Non-pigmented ciliary epithelial cell (primary cell): ENCODE measurements at places on chromosomes 12 and 14.

GRCh38 chr14:102215071-102215470 is 75.4 kb downstream of the WDR20 start:
- no peak for DNase-seq

GRCh38 chr12:19542606-19543005 is 103.3 kb downstream of the AEBP2 start:
- no peak for DNase-seq

DNA sequence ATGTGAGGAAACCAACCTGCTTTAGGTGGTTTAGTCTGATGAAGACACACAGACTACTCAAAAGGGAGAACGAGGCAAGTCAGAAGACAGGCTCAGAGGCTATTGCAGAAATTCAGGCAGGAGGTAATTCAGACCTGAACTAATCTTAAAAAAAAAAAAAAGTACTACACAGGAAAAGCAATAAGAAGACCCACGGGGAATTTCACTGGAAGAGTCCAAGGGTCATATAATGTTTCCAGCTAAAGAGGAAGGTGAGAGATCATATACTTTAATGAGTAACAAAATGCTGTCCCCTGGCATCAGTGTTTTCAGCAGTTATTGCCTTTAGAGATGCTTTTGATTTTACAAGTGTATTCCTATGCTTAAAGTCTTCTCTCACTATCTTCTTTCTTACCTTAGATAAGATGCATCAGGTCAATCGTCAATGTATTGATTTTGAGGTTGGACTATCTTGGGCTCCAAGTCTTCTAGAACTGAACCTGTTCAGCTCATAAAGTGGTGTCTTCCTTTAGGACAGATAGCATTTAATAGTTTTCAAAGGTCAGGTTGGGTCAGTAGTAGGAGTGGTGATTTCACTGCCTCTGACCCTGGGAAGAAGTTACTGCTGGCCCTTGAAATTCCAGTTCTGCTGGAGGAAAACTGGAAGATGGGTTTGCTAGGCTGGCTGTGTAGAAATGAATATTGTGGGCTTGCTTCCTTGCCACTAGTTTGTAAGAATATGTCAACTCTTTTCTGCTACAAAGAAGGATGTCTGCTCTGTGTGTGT is 60.0 kb downstream of the FAR2 start:
- no peak for DNase-seq

- no peak for DNase-seq
Measured at GRCh38 chr12:65534238-65534841, 255.9 kb downstream of the MSRB3 start.

GRCh38 chr14:34035177-34035933 is 84.5 kb upstream of the EGLN3 start:
- no peak for DNase-seq

DNA sequence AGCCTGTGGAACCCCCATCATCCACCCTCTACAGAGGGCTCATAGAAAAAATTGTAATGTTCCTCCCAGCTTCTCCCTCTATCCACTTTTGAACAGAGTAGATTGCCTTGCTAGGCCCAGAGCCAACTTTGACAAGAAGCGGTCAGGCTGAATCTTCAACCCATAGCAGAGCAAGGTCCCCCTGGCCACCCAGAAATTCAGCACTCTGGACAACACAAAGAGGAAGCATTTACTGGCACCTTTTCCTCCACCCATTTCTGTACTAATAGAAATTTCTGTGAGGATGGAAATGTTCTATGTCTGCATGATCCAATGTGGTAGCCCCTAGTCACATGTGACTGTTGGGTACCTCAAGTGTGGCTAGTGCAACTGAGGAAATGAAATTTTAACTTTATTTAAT is 42.7 kb upstream of the OXA1L start:
- DNase-seq = no peak

- DNase-seq = peak; percentile 40
Measured at GRCh38 chr14:49405291-49405690, 180.9 kb downstream of the RPS29 start.

GRCh38 chr12:26130728-26131127 is 5.9 kb upstream of the BHLHE41 start:
- DNase-seq = no peak

GRCh38 chr12:1927751-1928351 is 9.4 kb upstream of the CACNA2D4 start:
- no peak for DNase-seq

DNA sequence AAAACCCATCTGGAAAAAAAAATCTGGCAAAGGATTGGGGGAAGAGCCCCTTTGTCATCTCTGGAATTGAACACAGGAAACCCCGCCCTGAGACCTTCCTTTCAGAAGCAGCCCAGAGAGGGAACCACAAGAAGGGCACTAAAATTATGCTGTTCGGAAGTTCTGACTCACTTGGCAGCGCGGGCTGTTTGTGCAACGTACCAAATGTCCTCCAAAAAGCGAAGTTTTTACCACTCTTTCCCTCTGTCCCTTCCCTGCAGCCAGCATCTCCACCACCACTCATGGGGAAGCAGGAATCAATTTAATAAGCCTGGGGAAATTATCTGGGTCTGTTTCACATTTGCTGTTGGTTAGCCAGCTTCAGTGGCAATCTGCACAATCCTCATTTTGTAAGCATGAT is 3.2 kb upstream of the SYNE3 start:
- no peak for DNase-seq

- no peak for DNase-seq
Measured at GRCh38 chr14:92794547-92794941, 439 bp downstream of the GOLGA5 start.

GRCh38 chr14:94144765-94145164 is 15.4 kb upstream of the IFI27L2 start:
- no peak for DNase-seq

DNA sequence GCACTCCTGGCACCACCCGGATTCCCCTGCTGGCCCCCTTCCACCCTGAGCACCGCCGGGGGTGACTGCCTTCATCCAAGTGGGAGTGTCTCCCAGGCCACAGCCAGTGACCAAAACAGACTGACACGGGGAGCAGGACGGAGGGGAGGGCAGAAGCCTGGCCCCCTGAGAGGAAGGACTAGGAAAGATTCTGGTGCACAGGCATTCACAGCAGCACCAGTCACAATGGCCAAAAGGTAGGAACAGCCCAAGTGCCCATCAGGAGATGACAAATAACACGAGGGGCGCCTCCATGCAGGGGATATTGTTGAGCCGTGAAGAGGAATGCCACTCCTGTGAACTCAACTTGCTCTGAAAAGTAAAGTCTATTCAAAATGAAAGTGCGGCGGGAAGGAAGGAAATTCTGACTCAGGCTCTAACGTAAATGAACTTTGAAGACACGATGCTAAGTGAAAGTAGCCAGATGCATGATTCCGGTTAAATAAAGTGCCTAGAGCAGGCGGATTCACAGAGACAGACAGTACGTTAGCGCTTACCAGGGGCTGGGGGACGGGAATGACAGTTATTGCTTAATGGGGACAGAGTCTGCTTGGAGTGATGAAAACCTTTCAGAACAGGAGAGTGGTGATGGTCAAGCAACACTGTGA is 146.1 kb upstream of the NCOR2 start:
- peak; percentile 78 for DNase-seq

DNA sequence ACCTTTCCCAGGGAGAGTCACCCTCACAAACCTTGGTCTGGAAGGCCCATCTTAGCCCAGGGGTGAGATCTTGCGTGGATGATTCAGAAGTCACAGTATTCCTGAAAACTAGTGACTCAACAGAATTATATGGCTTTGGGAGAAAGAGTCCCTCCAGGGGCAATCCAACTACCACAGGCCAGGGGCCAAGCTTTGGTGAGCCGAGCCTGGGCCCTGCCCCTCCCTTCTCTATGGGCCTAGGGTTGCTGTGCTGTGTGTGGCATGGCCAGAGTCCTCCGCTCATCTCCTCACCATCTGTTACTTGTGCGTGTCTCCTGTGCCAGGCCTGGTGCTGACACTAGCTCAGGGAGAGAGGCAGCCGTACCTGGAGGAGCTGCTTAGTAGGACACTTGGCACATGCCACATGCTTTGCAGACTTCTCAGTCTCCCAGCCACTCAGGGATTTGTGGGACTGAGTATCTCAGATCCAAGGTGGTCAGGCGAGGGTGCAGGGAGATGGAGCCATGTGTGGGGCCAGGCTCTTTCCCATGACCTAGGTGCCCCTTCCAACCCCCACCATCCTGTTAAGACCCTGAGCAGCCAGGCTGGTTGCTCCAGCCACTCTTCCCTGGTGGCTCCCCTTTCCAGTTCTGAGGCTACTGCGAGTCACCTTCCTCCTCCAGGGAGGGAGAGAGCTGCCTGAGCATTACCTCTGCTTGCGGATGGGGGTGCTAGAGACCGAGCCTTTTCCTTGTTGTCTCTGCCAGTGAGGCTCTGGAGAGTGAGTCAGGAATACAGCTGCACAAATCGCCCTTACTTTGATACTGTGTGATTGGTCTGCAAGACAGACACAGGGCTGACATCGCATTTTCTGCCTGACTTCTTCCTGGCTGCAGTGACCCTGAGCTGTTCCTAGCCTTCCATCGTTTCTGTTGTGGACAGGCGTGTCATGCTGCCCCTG is 94.1 kb downstream of the SLC25A47 start:
- peak; percentile 90 for DNase-seq

DNA sequence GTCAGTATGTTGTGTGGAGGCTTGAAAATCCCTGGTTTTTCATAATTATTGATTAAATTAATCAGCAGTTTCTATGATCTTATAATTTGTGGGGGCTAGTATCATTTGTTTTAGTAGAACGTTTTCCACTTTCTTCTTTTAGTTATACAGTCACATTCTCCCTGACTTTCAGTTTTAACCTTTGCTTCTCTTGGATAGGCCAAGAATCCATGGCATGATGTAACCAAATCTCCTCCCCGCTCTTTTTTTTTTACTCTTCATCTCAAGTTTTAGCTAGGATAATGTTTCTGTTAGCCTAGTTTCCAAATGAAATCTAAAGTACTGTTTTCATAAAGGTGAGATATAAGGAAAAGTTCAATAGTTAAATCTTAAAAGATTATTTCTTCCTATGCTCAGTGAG is 106.5 kb downstream of the TMEM117 start:
- no peak for DNase-seq

GRCh38 chr12:31201382-31201781 is 124.6 kb downstream of the SINHCAF start:
- no peak for DNase-seq

DNA sequence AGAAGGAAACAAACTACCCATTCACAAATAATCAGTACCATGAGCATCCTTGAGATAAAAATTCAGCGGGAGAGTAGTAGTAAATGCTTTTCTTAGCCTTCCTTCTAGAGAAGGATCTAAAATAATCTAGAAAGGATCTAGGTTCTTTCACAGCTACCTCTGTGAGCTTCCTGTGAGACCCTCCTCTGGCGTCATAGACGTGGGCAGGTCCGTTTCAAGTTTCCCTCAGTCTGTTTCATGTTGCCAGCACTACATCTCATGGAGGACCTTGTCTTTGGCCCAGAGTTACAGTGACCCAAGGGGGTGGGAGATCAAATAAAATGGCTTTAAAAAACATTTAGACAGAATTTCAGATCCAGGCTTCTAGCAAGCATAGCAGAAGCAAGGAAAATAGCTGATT is 13.6 kb downstream of the DAAM1 start:
- DNase-seq = no peak

DNA sequence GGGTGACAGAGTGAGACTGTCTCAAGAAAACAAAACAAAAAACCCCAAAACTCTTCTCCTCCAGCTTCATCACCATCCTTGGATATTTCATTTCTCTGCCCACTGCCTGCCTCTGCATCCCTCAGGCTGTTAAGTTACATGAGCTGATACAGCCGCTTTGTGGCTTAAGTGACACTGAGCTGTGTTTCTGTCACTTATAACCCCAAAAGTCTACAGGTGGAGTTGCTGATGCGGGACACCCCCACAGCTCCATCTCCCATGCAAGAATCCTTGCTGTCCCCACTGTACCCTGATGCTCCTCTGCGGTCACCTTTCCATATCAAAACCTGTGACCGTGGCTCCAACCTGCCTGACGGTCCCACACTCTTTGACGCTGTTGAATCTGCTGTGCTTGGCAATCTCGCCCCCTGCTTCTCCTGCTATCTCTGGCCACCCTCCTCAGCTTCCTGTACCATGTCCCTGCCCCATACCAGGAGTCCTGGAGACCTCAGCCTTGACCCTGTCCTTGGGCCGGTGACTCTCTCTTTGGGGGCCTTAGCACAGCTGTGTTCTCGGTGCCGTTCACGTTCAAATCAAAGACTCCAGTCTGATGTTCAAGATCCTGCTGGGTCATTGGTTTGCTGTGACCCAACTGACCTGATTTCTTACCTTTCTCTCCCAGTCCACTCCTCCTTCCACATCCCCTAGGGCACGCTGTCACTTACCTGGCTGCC is 20.3 kb downstream of the HVCN1 start:
- no peak for DNase-seq

DNA sequence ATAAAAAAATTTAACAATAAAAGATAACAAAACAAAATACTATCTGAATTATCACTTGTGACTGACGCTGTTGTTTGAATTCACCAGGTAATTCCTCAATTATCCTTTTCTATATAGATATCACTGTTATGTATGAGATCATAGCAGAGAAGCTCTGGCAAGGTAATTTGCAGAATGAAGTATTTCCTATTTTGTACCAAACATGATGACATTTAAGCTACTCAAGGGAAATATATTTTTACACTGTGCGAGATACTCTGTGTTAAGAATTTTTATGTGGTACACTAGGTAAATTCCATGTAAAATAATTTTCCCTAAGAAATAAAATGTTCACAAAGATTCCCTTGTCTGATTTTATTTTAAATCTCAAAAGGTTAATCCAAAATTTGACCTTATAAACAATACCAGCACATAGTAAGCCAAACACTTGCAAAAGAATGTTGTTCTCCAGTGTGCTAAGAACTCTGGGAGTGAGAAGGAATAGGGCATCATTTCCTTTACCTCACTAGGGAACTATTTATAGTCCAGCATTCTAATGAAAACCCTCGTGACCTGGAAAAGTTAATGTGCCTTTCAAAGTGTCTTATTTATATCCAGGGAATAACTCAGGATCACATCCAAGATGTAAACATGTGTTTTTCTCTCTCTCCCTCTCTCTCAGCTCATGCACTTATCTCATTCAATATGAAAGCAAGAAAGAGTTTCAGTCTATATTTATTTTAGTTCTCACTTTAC is 115.2 kb upstream of the RAP1B start:
- peak; percentile 58 for DNase-seq

GRCh38 chr12:73947326-73948026 is 590.2 kb upstream of the ATXN7L3B start:
- no peak for DNase-seq

GRCh38 chr14:100386121-100386520 is 63.0 kb downstream of the SLC25A47 start:
- DNase-seq = no peak

DNA sequence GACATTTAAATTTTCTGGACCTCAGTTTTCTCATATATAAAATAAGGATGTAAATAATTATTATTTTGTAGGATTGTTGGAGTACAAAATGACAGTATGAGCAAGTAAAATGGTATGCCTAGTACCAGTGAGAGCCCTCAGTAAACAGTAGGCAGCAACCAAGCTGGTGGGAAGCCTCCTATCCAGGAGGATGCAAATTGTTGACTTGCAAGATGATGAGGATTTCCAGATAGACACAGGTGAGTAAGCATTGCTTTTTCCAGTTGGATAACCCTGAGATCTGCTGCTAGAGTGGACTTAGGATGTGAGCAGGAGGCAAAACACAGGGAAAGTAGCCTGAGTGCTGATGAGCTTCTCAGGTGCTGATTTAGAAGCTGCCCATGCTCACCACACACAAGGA is 28.2 kb upstream of the AMIGO2 start:
- no peak for DNase-seq

GRCh38 chr14:59465316-59466135 is at the start of gene GPR135:
GPR135 (minus strand) TSS chr14:59465380; CDS start chr14:59465226, 154 bp downstream.
- no peak for DNase-seq

GRCh38 chr12:93950311-93950710 is 198.1 kb upstream of the PLXNC1 start:
- DNase-seq = no peak

- no peak for DNase-seq
Measured at GRCh38 chr14:101120641-101121507, 217.4 kb upstream of the RTL1 start.

- no peak for DNase-seq
Measured at GRCh38 chr14:23621204-23621931, 14.8 kb upstream of the DHRS2 start.
